ENCODE measurements at places on chromosomes 7 and 10.

GRCh38 chr10:132320654-132321469 lies 11.1 kb upstream of the LRRC27 start:
- no peak for DNase-seq

DNA sequence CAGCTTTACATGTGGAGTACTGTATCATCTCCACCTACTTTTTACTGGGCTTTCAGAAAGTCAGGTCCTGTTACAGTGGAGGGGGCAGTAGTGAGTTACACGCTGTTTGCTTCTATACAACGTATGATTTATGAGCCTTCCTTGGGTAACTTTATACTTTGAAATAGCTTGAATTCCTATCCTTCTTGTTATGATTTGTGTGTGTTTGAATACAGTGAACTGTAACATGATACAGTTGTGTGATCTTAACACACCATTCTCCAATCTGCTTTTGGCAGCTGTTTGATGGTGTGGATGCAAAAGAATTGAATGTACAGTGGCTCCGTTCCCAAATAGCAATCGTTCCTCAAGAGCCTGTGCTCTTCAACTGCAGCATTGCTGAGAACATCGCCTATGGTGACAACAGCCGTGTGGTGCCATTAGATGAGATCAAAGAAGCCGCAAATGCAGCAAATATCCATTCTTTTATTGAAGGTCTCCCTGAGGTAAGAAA lies 41.7 kb downstream of the SP8 start:
- DNase-seq: no peak

DNA sequence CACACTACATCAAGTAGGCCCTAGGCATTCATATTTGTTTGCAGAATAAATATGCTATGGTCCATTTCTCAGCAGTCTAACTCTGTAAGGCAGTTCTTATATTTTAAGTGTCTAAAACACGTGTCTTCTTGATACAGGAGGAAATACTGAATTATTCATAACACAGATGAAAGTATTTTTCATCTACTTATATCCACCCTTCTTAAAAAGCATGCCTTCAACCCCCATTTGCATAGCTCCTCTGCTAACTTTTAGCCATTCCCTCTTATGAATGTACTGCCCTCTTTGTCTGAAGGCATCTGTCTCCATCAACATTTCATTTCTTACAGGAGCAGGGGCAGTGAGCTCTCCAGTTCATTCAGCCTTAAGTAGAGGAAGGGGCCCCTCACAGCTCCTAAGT lies 57.7 kb downstream of the ZFAND4 start:
- no peak for DNase-seq

DNA sequence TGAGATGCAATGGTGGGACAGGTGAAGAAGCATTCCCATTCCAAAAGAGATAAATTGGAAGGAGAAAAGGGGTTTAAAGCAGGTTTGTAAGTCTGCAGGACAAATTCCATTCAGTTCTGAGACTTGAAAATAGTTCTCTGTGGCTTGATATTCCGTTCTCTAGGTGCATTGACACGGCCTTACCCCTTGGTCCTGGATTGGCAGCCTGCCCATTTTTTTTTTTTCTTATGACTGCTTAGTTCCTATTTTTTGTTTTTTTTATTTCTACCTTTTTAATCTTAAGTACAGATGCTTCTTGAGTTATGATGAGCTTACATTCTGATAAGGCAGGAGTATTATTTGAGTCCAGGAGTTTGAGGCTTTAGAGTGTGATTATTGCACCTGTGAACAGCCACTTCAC lies 70.6 kb downstream of the MLLT10 start:
- DNase-seq: no peak

- no peak for DNase-seq
These were observed 215.0 kb downstream of the MDFIC start for GRCh38 chr7:115136796-115137443.

- peak; percentile 54 for DNase-seq
These were observed 107.0 kb upstream of the KIF5B start for GRCh38 chr10:32163071-32163761.

DNA sequence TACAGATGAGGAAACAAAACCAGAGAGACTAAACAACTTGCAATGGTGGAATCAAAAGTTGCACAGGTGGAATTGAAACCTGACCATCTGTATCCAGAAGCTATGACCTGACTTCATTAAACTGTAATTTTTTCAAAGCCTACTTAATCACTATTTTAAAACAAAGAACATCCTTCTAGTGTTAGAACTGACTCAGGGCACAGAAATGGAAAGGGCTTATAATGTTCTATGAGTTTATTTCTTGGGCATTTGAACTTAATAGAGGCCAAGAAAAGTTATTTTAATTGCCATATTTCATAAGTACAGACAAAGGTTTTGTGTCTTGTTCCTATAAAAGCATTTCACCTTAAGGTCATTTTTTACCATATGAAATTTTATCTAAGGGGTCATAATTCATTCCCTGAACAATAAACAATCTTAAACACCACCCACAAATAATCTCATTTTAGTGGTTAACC lies 8.8 kb downstream of the ITGB1 start:
- peak; percentile 44 for DNase-seq

DNA sequence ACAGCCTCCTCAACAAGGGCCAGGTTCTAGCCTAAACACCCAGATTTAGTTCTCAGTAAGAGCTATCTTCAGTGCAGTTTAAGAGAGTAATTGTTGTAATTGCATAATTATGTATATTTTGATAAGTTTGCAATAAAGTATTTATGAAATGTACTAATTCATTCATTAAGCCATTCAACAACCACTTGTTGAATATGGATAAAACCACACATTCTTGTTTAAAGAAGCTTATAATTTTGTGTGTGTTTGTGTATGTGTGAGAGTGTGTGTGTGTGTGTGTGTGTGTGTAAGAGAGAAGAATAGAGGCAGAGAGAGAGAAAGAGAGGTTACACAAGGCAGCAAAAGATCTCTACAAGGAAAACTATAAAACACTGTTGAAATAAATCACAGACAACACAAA lies 115.0 kb upstream of the SLC25A13 start:
- no peak for DNase-seq
